ENCODE measurements at places on chromosomes 7 and 10.

DNA sequence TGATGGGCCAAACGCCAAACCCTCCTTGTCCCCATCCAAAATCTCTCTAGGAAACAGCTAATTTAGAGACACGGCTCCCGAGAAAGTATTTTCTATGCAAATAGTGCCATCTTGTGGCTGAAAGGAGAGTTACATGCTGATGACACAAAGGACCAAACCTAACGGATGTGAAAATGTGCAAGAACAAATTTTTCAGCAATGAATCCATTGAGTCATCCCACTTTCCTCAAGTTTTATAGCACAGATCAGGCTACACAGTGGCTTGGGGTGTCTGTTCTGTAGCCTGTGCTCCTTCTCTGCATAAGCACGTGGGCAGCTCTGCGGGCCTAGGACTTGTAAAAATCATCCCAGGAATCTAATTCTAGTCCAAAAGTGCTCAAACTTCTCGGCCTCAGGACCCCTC is 154.8 kb upstream of the PRR15 start:
- DNase-seq: peak; percentile 72

DNA sequence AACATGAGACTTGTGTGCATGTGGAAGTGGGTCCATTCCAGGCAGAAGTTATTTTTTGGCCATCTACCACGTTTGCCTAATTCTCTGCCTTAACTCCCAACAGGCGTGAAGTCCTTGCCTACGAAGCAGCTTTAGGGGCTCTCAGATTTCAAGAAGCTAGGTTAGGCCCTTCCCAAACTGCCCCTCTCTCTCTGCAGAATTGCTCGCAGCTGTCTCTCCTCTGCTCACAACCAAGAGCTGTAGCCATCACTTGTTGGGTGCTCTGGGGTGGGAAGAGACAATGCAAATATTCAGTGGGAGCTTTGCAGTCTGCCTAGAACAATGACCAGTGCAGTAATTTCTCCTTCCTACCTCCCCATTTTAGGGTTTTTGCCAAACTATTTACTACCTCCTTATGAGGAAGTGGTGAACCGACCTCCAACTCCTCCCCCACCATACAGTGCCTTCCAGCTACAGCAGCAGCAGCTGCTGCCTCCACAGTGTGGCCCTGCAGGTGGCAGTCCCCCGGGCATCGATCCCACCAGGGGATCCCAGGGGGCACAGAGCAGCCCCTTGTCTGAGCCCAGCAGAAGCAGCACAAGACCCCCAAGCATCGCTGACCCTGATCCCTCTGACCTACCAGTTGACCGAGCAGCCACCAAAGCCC is 24.9 kb downstream of the CYP17A1 start:
- DNase-seq: no peak

DNA sequence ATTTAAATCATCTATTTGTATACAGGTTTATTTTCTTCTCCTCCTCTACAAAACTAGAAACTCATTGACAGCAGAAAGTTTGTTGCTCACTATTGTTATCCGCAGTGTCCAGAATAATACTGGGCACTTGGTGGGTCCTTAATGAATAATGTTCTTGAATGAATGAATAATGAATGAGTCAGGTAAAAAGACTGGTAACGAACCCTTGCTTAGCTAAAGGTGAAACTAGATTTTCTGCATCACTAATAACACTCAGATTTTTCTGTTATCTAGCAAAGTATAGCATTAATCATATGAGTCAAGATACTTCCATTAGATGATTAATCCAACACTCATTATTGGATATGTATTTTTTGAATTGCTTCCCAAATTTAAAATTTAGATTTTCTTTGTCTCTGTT is 953.2 kb downstream of the SORCS3 start:
- DNase-seq: no peak

DNA sequence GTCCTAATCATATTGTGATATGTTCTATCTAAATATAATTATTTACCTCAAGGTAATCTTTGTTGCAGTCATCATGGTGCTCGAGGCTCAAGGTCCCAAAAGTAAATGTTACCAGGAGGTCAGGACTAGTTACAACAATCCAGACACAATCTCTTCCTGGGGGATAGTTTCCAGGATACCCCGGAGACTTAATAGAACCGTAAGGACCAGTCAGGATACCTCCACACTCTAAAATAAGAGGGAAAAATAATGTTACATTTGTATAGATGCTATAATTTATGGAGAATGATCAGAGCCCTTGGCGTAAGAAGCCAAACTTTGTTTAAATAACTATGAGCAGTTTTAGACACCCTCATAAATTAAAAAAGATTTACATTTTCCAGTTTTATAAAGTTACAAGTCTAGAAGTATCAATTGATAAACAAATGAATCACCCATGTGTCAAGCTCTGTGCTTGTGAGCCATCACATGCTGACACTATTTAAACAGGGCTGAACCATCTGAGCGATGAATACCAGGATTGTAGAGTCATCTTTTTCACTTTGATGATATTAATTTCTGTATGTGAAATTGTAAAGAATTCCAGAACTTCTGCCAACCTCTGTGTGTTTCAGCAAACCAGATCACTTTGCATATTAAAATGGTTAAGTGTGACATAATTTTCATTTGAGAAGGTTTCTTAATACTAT is 41.3 kb downstream of the CUBN start:
- no peak for DNase-seq

DNA sequence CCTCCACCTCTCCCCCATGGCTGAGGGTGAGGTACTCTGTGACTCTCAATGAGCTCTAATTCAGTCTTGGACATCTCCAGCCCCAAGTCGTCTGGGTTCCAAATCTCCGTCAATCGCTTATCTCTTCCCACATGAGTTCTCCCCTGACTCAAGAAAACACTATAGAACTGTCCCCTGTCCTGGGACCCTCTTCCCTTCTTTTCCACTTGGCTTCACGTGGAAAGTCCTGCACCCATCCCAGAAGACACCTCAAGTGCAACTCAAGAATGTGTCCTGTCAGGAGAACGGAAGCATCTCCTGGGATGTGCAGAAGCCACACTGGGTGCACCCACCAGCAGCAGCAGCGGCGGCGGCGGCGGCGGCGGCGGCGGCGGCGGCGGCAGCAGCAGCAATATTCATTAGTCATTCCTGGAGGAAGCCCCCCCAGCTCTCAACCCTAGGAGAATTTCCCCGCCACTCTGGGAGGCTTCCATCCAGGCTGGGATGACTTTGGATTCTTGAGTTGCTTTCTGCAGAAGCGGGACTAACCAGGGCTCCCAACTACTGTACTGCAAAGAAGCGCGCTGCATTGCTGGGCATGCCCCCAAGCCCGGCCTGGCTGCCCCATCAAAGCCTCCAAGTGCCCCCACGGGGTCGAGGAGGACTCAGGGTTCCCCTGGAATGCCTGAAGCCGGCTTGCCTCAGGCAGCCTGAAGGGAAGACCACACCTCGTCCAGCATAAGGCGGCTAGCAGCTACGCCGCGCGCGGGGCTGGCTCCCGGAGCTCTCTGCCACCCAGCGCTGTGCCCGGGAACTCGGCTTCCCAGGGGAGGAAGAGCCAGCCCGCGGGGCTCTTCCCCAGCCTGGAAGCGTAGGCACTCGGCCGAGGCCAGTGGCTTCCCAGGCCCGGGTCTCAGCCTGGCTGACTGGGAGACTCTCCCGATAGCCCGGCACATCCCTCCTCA is 1.0 kb downstream of the CRTAC1 start:
- peak; percentile 41 for DNase-seq

DNA sequence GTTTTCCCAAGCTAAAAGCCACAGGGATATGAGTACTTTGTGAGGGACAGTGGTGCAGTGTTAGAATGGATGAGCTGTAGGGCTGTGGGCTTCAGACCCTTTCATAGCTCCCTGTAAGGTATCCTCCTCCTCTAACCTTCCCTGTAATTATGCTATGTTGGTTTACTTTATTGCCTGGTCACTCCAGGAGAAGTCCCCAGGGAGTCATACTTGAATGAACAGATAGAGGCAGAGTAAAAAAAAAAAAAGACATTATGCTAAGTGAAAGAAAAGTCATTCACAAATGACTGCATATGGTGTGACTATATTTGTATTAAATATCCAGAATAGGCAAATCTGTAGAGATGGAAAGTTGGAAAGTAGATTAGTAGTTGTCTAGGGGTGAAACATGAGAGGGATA is 434.4 kb downstream of the AUTS2 start:
- DNase-seq: no peak

DNA sequence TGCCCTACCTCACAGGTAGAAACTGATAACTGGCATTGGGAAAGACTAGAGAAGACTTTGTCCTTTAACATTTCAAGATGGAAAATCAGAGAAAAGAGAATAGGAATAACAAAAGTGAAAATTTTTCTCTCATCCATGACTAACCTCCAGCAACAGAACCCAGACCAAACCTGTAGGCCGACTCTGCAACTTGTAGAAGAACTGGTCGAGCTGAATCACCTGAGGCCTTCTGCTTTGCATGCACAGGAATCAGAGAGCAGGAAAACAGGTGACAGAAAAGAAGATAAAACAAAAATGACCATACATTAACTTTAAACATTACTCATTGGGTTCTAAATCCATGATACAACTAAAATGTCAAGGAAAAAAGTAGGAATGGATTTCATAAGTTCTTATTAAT is 137.1 kb downstream of the SLC25A13 start:
- DNase-seq: no peak

DNA sequence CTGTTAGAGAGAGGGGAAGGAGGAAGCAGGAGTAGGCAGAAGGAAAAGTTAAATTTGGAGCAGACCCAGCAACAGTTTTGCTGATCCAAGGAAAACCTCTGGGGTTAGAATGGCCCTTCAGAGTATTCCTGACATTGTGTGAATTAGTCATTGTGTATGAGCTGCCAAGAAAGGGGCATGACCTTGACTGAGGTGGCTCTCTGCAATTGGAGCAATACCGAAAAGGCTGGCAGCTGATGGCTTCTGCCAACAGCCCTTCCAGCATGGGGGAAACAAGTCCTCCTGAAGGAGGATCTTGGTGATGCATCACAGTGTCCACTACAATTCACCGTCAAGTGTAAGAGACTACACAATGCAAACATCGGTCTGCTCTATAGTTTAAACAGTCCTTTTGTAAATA is 20.6 kb upstream of the WASL start:
- no peak for DNase-seq

DNA sequence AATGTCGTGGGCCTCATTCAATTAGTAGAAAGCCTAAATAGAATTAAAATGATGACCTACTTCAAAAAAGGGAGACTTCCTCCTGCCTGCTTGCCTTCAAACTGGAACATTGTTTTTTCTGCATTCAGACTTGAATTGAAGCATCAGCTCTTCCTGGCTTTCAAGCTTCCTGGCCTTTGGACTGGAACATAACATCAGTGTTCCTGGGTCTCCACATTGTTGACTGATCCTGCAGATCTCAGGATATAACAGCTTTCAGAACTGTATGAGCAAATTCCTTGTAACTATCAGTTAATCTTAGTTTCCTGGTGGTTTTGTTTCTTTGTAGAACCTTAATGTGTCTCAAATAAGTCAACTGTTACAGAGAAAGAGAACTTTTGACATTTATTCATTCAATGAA is 18.6 kb downstream of the MAGI2 start:
- DNase-seq: no peak

- no peak for DNase-seq
Observed at GRCh38 chr7:128108641-128109423, 77.6 kb upstream of the LRRC4 start.

DNA sequence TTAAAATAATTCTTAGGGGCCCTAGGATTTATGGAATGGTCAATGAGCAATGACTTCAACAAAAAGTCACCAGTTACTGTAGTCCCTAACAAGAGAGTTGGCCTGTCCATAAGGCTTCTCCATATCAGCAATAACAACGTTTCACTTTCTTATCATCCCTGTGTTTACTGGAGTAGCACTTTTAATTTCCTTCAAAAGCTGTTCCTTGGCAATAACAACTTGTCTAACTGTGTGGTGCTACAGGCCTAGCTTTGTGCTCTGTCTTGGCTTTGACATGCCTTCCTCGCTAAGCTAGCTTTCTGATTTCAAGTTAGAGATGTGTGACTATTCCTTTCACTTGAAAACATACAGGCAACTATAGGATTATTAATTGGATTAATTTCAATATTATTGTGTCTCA is 81.1 kb downstream of the JMJD1C start:
- no peak for DNase-seq

DNA sequence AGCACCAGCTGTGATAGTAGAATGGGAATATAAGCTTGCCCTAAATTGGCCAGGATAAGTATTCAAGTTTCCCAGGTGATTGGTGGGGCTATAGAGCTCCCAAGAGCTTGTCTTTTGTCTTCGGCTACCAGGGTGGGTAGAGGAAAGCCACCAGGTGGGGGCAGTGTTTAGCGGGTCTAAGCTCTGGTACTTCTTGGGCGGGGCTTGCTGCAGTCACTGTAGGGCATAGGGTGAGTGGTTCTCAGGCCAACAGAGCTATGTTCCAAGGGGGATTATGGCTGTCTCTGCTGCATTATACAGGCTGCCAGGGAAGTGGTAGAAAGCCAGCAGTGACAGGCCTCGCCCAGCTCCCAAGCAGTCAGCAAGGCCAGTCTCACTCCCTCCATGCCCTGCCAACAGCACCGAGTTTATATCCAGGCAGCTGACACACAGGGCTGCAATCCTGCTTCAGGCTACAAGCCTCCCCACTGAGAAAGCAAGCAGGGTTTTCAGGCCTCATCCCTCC is 110.7 kb downstream of the ZNF467 start:
- DNase-seq: peak; percentile 37

DNA sequence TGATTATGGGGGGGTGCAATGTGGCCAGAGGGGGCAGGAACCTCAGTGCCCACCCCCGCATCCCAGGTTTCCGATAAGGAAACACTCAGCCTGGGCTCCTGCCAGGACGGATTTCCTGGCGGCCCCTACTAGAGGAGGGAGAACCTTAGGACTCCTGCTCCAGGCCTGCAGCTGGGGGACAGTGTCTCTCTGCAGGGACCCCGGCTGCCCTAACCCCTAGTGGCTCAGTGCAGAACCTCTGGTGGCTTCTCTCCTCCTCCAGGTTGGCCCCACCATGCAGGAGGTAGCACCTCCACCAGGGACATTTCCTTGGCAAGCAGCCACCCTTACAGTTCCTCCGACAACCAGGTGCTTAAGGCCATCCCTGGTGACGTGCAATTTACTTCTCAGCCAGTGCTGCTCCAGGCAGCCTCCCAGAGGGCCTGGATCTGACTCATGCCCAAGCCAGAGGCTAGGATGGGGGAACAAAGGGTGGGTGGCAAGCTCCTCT is 31.9 kb downstream of the SH2B2 start:
- DNase-seq: no peak

DNA sequence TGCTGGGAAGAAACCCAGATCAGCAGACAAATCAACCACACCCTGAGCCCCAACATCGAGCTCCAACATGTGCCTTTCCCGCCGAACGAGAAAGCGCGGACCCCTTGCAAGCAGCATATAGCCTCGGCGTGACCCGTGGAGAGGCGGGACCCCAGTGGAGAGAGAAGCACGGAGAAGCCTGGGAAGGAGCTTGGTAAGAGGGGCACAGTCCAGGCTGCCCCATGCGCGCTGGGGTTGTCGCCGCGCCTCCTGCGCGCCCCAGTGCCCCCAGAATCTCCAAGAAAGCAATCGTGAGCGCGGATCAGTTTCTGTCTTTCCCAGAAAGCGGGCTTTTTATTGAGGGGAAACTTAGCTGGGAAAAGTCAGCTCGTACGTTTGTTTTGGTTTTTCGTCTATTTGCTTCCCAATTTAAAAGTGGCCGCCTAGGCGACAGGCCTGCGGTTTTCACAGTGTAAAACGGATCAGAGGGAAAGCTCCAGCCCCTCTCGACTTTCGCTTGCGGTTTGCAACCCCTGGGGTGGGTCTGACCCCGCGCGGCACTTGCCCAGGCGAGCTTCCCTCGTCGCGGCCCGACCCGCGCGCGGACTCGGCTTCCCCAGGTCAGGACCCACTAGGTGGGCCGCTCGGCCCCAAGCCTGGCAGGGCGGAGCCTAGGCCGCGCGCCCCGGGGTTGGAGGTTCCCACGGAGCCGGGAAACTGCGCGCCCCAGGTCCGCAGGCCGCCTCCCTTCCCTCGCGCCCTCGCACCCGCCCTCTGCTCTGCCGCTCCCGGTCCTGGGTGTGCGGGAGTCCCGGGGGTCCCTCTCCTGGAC is 31.1 kb downstream of the SKIDA1 start:
- no peak for DNase-seq
